ENCODE measurements at places on chromosomes 1 and 21.

- no peak for DNase-seq
Observed at GRCh38 chr1:1775327-1776226, 2.7 kb downstream of the NADK start.

- no peak for DNase-seq
Observed at GRCh38 chr1:99943223-99943794, 26.5 kb upstream of the SLC35A3 start.

GRCh38 chr1:960363-961131 is at the start of gene KLHL17:
KLHL17 (plus strand) TSS chr1:960584; CDS start chr1:960694, 110 bp downstream.
- peak; percentile 81 for DNase-seq

- DNase-seq, result no peak
Observed at GRCh38 chr21:29803191-29803590, 136.6 kb downstream of the GRIK1 start.

GRCh38 chr21:35217504-35218060 is 168.5 kb upstream of the RUNX1 start:
- no peak for DNase-seq

- no peak for DNase-seq
Observed at GRCh38 chr1:8580566-8580965, 236.9 kb downstream of the RERE start.

GRCh38 chr21:31616216-31616615 is 43.3 kb upstream of the SOD1 start:
- DNase-seq, result no peak

Data from posterior cingulate gyrus (tissue), 11 donors.